ELR (cell line): ENCODE measurements at places on chromosomes 16 and 17.

- no peak for DNase-seq
These were observed 2.1 kb downstream of the PSMB10 start for GRCh38 chr16:67934306-67935100.

- DNase-seq = no peak
These were observed 34.9 kb upstream of the C16orf78 start for GRCh38 chr16:49338611-49339265.

DNA sequence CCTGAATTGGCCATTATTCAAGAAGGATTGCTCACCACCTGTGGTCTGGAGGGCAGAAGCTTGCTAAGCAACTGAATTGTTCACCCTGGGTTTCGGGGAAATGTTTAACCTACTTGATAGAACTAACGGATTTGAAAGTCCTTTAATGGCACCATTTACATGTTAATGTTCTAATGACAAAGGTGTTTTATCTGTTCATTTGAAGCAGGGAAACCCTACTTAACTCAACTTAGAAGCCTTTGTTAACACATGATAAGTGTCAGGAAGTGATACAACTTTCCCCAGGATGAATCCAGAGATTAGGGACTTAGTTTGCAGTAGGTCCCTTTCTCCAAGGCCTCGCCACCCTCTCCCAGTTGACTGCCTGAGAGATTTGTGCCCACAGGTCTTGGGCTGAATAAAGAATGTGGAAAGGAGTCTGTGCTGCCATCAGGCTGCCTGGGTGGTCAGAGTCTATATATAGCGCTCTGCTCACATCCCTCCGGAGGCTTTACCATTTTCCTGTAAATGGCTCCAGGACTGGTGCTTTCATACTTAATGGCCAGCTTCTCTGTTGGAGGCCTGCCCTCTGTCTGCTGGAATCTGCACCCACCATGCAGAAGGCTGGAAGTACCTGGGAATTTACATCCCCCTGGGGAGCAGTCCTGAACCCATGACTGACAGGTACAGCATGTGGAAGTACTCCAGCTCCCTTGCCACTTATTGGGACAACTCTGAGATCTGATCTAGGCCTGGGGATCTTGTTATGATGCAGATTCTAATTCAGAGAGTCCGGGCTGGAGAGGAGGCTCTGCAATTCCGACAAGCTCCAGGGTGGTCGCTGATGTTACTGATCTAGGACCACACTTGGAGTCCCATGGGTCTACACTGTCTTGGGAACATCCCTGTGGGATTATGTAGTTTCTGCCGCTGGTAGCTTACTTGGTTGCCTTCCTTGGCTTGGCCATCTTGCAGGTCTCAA lies 99.9 kb downstream of the ASIC2 start:
- DNase-seq = no peak

GRCh38 chr17:81991684-81992305 lies 14.4 kb downstream of the ASPSCR1 start:
- DNase-seq = peak; percentile 66

GRCh38 chr17:71983828-71984227 lies 137.0 kb upstream of the SOX9 start:
- DNase-seq = no peak

GRCh38 chr17:16480995-16481394 lies 11.0 kb downstream of the LRRC75A start:
- no peak for DNase-seq

- no peak for DNase-seq
These were observed 8.2 kb upstream of the RBBP6 start for GRCh38 chr16:24531166-24531565.

DNA sequence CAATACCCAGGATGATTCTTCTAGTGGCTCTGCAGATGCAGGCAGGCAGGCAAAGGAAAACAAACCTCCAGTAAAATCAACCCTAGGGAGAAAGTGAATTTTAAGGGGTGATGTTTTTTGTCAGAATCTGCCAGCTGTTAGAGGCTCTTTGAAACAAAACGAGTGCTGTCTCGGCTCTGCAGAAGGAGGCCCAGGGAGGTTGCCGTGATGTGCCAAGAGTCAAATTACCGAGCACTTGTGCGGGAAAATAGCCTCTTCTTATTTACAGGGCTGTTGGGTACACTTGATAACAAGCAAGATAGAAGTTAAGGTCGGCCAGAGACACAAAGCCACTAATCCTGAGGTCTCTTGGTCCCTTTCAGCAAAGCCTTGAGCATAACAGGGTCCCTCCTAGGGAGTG lies 68.9 kb upstream of the EEF2KMT start:
- no peak for DNase-seq

DNA sequence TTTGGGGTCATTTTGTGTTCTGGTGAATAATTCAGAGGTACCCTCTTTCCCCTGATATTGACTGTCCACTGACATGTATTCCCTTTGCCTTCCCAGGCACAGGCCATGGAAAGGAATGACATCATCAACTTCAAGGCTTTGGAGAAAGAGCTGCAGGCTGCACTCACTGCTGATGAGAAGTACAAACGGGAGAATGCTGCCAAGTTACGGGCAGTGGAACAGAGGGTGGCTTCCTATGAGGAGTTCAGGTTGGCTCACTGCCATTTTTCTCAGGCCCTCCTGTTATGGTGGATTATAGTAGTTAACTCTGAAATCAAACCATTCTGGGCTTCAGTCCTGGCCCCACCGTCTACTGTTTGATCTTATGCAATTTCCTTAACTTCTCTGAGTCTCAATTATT lies 1.6 kb upstream of the EFTUD2 start:
- peak; percentile 85 for DNase-seq

GRCh38 chr17:28467456-28468025 lies 5.9 kb upstream of the SLC13A2 start:
- peak; percentile 43 for DNase-seq

DNA sequence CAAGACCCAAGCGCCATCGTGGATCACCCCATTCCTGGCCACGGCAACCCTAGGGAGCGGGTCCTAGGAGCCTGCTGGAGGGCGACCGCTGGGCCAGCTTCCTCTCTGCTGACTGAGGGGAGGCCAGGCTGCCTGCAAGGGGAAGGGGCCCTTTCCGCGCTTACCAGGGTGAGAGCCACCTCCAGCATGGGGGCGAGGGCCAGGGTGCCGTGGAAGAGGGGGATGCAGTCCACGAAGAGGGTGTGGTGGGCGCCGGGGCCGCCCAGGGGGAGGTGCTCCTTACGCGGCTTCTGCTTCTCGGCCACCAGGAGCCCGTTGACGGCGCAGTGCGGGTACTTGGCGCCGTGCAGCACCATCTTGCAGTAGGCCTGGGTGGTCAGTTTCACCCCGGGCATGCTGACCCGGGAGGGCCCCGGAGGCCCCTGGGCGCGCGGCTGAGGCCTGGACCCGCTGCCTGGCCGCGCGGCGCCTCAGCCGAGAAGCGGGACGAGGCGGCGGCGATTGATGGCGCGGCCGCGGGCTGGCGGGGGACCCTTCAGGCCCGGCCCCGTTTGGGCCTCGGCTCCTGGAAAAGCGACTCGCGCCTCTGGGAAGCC lies 345 bp downstream of the EMC8 start:
- peak; percentile 64 for DNase-seq

DNA sequence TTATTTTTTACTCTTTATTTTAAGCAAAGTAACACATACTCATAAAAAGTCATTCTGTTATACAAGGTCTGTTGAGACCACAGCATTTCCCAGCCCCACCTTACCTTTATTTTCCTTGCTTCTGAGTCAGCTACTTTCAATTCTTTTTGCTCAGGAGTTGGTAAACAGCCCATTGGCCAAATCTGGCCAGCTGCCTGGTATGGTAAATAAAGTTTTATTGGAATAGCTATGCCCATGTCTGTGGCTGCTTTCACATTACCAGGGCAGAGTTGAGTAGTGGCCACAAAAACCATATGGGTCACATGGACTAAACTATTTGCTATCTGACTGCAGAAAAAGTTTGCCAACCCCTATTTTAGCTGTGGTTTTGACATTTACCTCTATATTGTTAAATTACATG lies 3.4 kb upstream of the NSRP1 start:
- peak; percentile 36 for DNase-seq

DNA sequence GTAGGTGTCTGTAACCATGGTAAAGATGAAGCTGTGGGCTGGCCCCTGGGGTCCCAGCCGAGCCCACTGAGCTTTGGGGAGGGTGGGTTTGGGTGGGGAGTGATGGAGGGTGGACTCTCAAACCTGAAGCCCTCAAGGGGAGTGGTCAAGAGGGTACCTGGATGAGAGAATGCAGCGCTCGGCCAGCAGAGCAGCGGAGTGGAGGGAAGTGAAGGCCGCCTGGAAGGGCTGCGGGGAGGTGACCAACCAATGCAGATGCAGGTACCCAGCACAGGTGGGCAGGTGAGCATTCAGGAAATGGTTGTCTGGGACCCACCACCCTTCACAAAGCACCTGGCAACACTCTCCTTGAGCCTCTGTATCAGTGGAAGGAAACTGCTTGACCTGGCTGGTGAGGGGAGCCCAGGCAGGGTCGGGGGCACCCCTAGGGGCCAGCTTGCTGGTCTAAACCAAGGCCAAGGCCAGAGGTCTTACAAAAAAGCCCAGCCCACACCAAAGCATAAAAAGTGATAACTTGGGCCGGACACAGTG lies 3.4 kb upstream of the SLC5A10 start:
- no peak for DNase-seq

GRCh38 chr17:17840751-17841591 lies 4.2 kb upstream of the SREBF1 start:
- DNase-seq = peak; percentile 46

DNA sequence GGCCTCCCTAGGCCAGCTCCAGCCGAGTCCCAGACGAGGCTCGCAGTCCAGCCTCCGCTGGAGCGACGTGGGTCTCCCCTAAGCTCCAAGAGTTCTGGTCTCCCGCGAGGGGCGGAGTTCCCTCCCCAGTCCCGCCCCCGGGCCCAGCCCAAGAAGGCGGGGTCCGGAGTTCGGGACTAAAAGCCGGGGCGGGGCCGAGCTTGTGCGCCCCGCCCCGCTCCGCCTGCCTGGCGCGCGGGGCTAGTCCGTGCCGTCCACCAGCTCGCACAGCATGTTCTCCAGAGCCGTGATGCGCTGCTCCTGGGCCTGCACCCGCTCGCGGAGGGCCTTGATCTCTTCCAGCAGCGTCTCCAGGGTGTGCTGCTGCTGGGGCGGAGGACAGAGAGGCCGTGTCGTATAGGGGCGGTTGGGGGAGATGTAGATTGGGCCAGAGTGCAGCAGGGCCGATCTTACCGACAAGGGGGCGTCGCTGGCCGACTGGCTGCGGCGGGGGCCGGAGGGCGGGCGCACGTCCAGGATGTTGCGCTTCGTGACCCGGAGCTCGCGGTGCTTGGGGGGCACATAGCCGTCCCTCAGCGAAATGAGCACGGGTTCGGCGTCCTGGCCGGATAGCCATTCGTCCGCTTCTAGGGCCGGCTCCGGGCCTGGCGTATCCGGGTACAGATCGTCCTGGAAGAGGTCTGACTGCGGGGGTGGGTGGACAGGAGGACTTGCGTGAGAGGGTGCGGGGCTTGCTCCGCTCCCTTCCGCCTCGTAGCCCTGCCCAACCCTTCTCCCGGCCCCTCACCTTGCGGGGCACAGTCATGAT lies 7.0 kb downstream of the CORO6 start:
- DNase-seq = peak; percentile 84

- peak; percentile 43 for DNase-seq
These were observed 740 bp downstream of the NFATC2IP start for GRCh38 chr16:28951410-28951943.

- no peak for DNase-seq
These were observed 610 bp upstream of the PEX12 start for GRCh38 chr17:35578929-35579432.

- no peak for DNase-seq
These were observed 34.0 kb upstream of the PIRT start for GRCh38 chr17:10871914-10872313.

- peak; percentile 99 for DNase-seq
These were observed 46.7 kb downstream of the C17orf67 start for GRCh38 chr17:56786989-56787482.

- no peak for DNase-seq
These were observed 9.8 kb downstream of the SCGB1C2 start for GRCh38 chr17:146983-147761.

DNA sequence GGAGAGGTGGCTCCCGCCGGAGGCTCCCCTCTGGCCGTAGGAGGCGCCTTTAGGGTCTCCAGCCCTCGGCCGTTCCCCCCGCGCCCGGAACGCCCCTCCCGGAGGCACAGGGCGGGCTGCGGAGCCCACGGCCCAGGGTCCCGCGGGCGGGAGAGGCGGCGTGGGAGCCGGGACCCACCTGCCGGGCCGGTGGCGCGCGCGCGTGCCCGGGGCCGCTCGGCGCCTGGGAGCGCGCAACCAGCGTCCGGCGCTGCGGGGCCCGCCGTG lies at the start of gene MIF4GD:
Gene MIF4GD, minus strand, starts transcription at position 266 of the 267 bp plus-strand sequence. CDS start 1,036 bp downstream, outside the sequence.
- DNase-seq = no peak

DNA sequence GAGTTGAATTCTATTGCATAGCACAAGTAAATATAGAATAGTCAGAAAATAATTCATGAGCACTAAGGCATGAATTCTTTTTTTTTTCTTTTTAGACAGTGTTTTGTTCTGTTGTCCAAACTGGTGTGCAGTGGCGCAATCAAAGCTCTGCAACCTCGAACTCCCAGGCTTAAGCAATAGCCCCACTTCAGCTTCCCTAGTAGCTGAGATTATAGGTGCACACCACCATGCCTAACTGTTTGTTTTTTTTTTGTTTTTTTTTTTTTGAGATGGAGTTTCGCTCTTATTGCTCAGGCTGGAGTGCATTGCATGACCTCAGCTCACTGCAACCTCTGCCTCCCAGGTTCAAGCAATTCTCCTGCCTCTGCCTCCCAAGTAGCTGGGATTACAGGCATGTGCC lies 16.6 kb downstream of the TUBD1 start:
- no peak for DNase-seq

DNA sequence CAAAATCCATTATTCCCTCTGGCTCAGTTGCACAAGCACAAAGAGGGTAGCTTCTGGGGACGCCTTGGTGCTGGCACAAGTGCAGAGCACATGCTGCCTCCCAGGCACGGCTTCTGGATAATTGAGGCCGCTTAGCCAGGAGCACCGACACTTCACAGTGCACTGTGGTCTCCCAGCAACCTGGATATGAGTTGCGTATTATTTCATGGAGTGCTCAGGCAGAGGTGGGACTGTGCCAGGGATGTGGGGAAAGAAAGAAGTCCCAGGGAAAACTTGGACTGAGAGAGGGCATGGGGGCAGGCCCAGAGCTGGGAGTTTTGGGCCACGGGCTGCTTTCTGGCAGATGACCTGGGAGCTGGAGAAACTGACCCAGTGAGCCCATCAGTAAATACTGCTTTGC lies 37.5 kb downstream of the MPRIP start:
- no peak for DNase-seq

DNA sequence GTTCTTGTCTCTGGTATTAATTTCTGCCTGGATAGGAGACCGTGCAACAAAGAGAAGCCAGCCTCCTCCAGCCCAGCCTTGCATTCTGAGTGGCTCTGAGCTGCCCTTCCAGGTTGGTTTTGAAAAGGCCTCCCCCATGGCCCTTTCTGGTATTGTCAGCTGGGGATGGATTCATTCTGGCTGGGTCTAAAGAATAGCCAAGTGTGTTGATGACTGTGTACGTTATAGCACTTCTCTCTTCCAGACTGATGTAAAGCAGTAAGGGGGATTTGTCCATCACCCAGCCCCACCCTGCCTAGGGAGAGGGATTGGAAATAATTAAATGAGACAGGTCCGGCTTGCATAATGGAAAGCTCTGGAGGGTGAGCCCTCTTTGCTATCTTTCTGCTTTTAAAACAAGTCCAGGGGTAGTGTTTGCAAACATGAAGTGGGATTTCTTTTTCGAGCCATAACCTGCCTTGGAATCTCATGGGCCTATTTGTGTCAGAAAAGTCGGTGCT lies 146.4 kb downstream of the MSI2 start:
- no peak for DNase-seq
